ENCODE measurements at places on chromosomes 12 and 14. TPM values are rescaled to one million over a fixed set of nuclear protein-coding genes. Genes with fewer than 3 reads are reported as not detected.

- no peak for DNase-seq
Observed at GRCh38 chr12:131133994-131134393, 180.3 kb downstream of the ADGRD1 start.

Gene BTG1
- polyA plus RNA-seq: 104 TPM

DNA sequence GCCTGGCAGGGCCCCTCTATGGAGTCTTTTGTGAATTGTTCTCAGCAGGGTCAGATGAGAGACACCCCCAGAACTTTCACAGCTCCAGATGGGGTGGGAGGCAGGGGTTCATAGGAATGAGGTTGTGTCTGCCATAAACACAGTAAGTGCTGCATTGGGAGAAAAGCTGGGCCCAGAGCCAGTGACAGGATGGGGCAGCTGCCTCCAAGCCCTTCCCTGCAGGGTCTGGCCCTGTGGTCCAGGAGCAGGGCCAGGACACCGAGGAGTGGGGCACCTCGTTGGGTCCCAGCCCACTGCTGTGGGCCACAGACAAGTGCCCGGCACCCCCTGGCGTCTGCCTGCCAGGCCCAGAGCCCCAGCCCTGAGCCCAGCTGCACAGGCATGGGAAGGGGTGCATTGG is 13.3 kb downstream of the INF2 start:
- DNase-seq: no peak

- DNase-seq: no peak
Observed at GRCh38 chr12:42725809-42726208, 136.3 kb upstream of the PRICKLE1 start.

Gene IAPP
- polyA plus RNA-seq: not detected

Gene NYNRIN
- 47.9 TPM for polyA plus RNA-seq

DNA sequence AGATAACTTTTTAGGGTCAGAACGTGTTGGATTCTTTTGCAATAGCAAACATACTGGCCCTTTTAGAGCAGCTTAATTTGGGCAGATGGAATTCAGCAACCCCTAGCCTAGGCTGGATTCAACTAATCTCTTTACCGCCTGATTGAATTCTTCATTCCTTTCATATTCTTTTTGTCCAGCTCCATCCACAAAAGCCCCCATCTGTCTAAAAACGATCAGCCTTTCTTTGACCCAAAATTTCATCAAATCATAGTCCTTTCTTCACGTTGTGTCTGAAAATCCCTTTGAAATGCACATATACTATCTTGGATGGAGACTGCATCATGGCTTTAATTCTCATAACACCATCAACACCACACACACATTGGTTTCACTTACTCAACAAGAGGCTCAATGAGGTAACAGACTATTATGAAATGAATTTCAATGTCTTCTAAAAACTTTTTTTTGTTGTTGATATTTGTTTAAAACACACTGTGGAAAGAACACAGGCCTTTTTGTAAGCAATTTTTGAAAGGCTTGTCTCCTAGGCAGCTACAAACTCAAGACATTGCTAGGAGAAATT is 128.0 kb upstream of the EEA1 start:
- no peak for DNase-seq

Gene TMEM253
- 1.7 TPM for polyA plus RNA-seq

DNA sequence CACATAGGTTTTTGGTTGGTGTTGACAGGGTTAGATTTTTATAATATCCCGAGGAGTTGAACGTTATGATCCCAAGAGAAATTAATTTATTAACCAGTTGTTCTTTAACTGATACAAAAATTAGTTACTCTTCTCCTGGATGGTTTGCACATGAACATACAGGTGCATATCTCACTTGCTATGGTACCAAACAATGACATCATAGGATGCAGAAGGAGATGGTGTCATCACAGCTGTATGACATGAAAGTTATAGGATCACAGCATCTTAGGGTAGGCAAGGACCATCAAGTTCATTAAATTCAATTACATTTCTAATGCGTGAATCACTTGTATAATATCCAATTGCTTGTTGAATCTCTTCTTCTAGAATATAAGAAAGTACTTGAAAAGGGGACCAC is 175.8 kb downstream of the PAH start:
- DNase-seq: no peak

DNA sequence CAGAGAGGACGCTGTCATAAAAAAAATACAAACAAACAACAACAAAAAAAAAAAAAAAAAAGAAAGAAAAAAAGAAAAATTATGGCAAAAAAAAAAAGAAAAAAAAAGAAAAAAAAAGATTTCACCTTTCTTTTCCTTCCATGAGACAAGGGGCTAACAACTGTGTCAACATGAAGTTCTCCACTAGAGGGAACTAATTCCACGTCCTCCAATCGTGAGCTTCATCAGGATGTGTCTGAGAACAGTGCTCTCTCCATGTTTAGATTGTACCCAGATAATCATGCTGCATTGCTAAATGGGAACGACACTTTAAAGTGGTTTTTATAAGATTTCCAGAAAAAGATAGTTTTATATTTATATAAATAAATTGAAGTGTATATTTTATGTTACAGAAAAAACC is 96.2 kb upstream of the PTPRB start:
- no peak for DNase-seq

DNA sequence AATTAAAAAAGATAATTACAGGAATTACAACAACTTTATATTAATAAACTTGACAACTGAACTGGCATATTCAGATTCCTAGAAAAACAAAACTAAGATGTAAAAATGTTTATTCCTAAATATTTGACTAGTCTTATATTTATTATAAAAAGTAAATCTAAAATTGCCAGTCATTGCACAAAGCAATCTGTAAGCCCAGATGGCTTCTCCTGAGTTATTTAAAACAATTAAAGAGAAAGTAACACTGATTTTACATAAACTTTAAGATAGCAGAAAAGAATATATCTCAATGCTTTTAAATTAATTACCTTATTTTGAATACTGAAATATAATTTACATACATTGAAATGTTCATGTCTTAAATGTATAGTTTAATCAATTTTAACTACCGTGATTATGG is 434.1 kb upstream of the RPL10L start:
- no peak for DNase-seq

Gene WNT5B
- 6.5 TPM for polyA plus RNA-seq

Measured in left renal cortex interstitium (tissue), 4 donors.